Spleen (tissue), 13 donors: ENCODE measurements at places on chromosomes 7 and 10. TPM values are rescaled to one million over a fixed set of nuclear protein-coding genes. Genes with fewer than 3 reads are reported as not detected.

GRCh38 chr7:96508371-96508770 is 186.5 kb upstream of the SLC25A13 start:
- no peaks in the 10 kb centered on the region for H3K4me1 ChIP-seq
- H3K4me3 ChIP-seq = no peak overlapping the region
- H3K27me3 ChIP-seq = no peaks in the 10 kb centered on the region

GRCh38 chr7:29563590-29564495 is at the start of gene PRR15:
TSS of gene PRR15 (plus strand) at chr7:29563835. CDS start at chr7:29566330, 2,495 bp downstream.
- peaks cover 47% of the 10 kb centered on the region for H3K4me1 ChIP-seq
- H3K4me3 ChIP-seq = peak within 1 kb of the TSS; percentile 56
- no peak within 1 kb of the TSS for H3K27ac ChIP-seq
- peaks cover 76% of the 10 kb centered on the region for H3K27me3 ChIP-seq
- peak; percentile 77 for DNase-seq

DNA sequence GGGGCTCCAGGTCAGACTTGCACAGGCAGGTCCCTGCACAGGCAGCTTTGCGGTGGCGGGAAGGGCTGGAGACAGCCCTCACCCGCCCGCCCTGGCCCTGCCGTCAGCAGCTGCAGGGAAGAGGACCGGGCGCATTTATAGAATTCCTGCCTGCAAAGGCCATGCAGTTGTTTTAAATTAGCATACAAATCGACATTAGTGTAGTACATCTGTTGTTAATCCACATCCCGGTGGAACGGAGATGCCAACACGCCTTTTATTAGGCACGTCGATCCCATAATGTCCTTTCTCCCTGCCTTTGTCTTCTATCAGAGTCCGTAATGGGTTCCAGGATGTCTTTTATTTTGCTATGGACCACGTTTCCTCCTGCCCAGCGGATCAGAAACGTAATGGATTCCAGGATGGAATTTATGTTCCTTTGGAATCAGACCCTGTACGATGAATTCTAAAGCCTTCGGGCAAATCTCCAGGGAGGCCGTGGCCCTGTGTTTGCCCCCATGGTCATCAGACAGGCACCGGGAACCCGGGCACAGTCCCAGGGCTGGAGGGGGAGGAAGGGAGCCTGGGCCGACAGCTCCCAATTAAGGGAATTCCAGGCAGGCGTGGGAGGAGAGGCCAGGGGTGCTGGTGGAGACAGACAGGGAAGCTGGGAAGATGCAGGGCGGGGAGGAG is 123.9 kb downstream of the COL26A1 start:
- no peak overlapping the region for H3K4me3 ChIP-seq

DNA sequence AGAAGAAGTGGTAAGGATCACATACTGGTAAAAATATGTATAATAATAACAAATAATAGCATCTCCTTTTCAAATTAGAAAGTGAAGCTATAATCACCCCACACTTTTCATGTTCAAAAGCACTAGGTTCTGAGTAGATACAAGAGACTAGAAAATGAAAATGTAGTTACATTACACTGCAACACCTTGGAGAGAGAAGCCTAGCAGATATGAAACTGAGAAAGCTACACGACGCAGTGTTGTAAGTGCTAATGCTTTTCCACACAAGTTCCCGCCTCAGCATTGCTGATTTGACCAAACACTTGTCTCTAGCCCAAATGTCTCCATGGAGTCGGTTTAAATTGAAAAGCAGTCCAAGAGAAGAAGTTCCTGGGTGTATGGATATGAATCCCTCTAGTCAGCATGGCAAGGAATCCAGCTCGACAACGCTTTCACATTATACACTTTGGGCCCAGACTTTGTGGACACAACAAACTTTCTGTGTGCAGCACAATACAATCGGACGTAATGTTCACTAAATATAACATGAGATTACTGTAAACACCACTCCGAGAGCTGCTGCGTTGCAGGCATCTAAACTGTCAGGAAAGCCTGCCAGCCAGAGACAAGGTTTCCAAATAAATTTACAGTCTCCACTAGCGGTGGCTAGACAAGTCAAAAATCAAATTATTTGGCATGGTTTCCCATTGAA is 1.7 kb downstream of the PDE1C start:
- H3K4me1 ChIP-seq = peaks cover 10% of the 10 kb centered on the region
- H3K27me3 ChIP-seq = peaks cover 45% of the 10 kb centered on the region
- no peak for DNase-seq

DNA sequence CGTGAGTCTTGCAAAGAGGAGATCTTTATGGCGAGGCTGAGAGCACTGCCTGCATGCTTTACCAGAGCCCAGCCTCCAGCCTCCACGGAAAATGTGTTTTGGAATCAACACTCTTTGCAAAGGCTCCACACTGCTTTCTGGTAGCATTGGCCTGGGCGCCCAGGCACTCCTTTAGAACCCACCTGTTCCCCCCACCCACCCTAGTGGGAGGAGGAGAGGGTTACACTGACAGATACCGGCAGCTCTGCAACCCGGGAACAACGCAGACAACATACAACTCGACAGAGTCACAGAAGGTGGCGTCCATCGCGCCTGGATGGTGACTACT is 5.5 kb upstream of the MNX1 start:
- DNase-seq = no peak
- no peak overlapping the region for H3K4me3 ChIP-seq
- H3K4me1 ChIP-seq = peaks cover 33% of the 10 kb centered on the region
- no peaks in the 10 kb centered on the region for H3K36me3 ChIP-seq
- H3K27me3 ChIP-seq = peaks cover 94% of the 10 kb centered on the region

GRCh38 chr7:33614357-33615117 is 290.8 kb upstream of the BMPER start:
- H3K36me3 ChIP-seq = no peaks in the 10 kb centered on the region
- DNase-seq = no peak
- no peak overlapping the region for H3K4me3 ChIP-seq
- H3K27ac ChIP-seq = no peak overlapping the region
- no peaks in the 10 kb centered on the region for H3K4me1 ChIP-seq

The CYP3A7 gene
- not detected for total RNA-seq

The DMBT1 gene
- total RNA-seq = not detected

- no peaks in the 10 kb centered on the region for H3K4me1 ChIP-seq
- H3K36me3 ChIP-seq = no peaks in the 10 kb centered on the region
- H3K4me3 ChIP-seq = no peak overlapping the region
- peak; percentile 1 for DNase-seq
- H3K27me3 ChIP-seq = no peaks in the 10 kb centered on the region
Observed at GRCh38 chr10:97508342-97508741, 9.6 kb downstream of the UBTD1 start.

- DNase-seq = no peak
- no peak overlapping the region for H3K4me3 ChIP-seq
- no peaks in the 10 kb centered on the region for H3K36me3 ChIP-seq
Observed at GRCh38 chr10:2798336-2799022, 268.9 kb upstream of the PFKP start.

The ATP6V0A4 gene
- total RNA-seq = not detected

The ANKRD1 gene
- 0.13 TPM for total RNA-seq

The PLAC9 gene
- 2.0 TPM for total RNA-seq

GRCh38 chr10:103667356-103667755 is 173.9 kb downstream of the NEURL1 start:
- peaks cover 15% of the 10 kb centered on the region for H3K4me1 ChIP-seq
- no peaks in the 10 kb centered on the region for H3K36me3 ChIP-seq
- H3K27ac ChIP-seq = peak overlapping the region; percentile 70
- no peak for DNase-seq
- no peaks in the 10 kb centered on the region for H3K27me3 ChIP-seq

The MLXIPL gene
- total RNA-seq = not detected

GRCh38 chr10:74906611-74907198 is 80.3 kb downstream of the KAT6B start:
- no peak overlapping the region for H3K4me3 ChIP-seq
- H3K27ac ChIP-seq = no peak overlapping the region
- no peaks in the 10 kb centered on the region for H3K27me3 ChIP-seq
- H3K36me3 ChIP-seq = no peaks in the 10 kb centered on the region

- H3K4me1 ChIP-seq = peaks cover 4% of the 10 kb centered on the region
- H3K27me3 ChIP-seq = no peaks in the 10 kb centered on the region
- no peak for DNase-seq
- no peak overlapping the region for H3K27ac ChIP-seq
- no peaks in the 10 kb centered on the region for H3K36me3 ChIP-seq
Observed at GRCh38 chr10:61068471-61068870, 124.5 kb upstream of the RHOBTB1 start.

- peak overlapping the region; percentile 97 for H3K27ac ChIP-seq
- peak overlapping the region; percentile 51 for H3K4me3 ChIP-seq
- DNase-seq = peak; percentile 94
- peaks cover 30% of the 10 kb centered on the region for H3K4me1 ChIP-seq
Observed at GRCh38 chr7:149791-150636, 42.4 kb upstream of the FAM20C start.

DNA sequence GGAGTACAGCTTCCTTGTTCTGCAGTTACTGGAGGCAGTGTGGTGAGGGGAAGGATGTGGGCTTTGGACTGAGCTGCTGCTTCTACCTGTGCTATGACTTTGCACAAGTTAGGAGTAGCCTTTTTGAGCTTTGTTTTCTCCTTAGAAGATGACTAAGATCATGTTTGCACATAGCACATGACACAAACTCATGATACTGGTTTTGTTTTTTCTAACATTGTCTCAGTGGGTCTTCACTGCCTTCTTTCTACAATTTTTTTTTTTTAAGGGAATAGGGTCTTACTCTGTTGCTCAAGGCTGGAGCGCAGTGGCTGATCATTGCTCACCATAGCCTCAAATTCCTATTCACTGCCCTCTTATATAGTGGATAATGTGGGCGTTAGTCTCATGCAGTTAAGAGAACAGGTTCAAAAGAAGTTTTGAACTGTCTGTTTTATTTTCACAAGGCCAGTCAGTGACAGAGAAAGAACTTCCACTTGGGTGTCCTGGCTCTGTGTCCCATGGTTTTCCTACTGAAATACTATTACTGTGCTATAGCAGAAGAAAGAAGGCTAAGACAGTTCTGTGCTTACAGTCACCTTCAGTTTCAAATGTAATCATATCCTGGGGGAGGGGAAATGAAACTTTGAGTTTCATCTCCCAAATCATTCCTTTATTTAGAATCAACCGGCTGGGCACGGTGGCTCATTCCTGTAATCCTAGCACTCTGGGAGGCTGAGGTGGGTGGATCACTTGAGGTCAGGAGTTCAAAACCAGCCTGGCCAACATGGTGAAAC is 72.0 kb downstream of the KAT6B start:
- H3K4me3 ChIP-seq = no peak overlapping the region
- peak overlapping the region; percentile 59 for H3K27ac ChIP-seq
- no peak for DNase-seq
- peaks cover 48% of the 10 kb centered on the region for H3K4me1 ChIP-seq
- H3K27me3 ChIP-seq = no peaks in the 10 kb centered on the region

- no peaks in the 10 kb centered on the region for H3K27me3 ChIP-seq
- no peaks in the 10 kb centered on the region for H3K36me3 ChIP-seq
- peak; percentile 41 for DNase-seq
- H3K4me1 ChIP-seq = peaks cover 4% of the 10 kb centered on the region
Observed at GRCh38 chr10:46232666-46233065, 54.1 kb upstream of the ANTXRL start.

The TNRC18 gene
- 86.6 TPM for total RNA-seq

GRCh38 chr10:100128951-100129350 is 47.3 kb upstream of the CPN1 start:
- no peak overlapping the region for H3K4me3 ChIP-seq
- H3K4me1 ChIP-seq = no peaks in the 10 kb centered on the region
- no peak for DNase-seq
- peaks cover 26% of the 10 kb centered on the region for H3K27me3 ChIP-seq
- no peak overlapping the region for H3K27ac ChIP-seq

- H3K27ac ChIP-seq = no peak overlapping the region
- H3K4me1 ChIP-seq = no peaks in the 10 kb centered on the region
- peaks cover 79% of the 10 kb centered on the region for H3K36me3 ChIP-seq
Observed at GRCh38 chr10:103102195-103102594, 90.9 kb downstream of the NT5C2 start.

- no peak for DNase-seq
- H3K27me3 ChIP-seq = peaks cover 35% of the 10 kb centered on the region
- H3K36me3 ChIP-seq = no peaks in the 10 kb centered on the region
- H3K4me1 ChIP-seq = peaks cover 5% of the 10 kb centered on the region
- no peak overlapping the region for H3K4me3 ChIP-seq
Observed at GRCh38 chr10:1605999-1606940, 131.1 kb downstream of the ADARB2 start.

The METTL27 gene
- 1.4 TPM for total RNA-seq

The UBTD1 gene
- total RNA-seq = 12.0 TPM

DNA sequence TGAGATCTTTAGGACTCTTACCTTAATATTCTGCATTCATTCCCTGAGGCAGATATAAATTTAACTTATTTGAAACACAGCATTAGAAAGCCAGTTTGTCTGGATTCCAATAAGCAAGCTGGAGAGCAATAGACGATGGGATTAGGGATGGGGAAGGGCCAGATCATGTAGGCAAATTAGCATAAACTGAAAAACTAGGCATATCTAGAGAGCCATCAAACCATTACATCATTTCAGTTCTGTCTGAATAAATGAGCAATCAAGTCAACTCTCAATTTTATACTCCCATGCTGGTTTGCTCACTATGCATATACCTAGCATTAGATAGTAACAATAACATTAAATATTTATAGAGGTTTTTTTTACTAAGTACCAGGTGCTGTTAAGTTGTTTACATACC is 583.6 kb upstream of the LRRN3 start:
- H3K4me1 ChIP-seq = no peaks in the 10 kb centered on the region
- H3K27ac ChIP-seq = no peak overlapping the region
- no peak overlapping the region for H3K4me3 ChIP-seq

GRCh38 chr7:30975256-30975899 is 11.6 kb downstream of the GHRHR start:
- no peaks in the 10 kb centered on the region for H3K27me3 ChIP-seq
- no peak for DNase-seq
- H3K27ac ChIP-seq = no peak overlapping the region
- no peaks in the 10 kb centered on the region for H3K36me3 ChIP-seq
- no peak overlapping the region for H3K4me3 ChIP-seq

- no peaks in the 10 kb centered on the region for H3K36me3 ChIP-seq
- no peak overlapping the region for H3K4me3 ChIP-seq
- DNase-seq = no peak
- no peak overlapping the region for H3K27ac ChIP-seq
- peaks cover 6% of the 10 kb centered on the region for H3K4me1 ChIP-seq
Observed at GRCh38 chr7:138835087-138835486, 37.1 kb upstream of the ATP6V0A4 start.

The ENTPD1 gene
- 86.6 TPM for total RNA-seq

DNA sequence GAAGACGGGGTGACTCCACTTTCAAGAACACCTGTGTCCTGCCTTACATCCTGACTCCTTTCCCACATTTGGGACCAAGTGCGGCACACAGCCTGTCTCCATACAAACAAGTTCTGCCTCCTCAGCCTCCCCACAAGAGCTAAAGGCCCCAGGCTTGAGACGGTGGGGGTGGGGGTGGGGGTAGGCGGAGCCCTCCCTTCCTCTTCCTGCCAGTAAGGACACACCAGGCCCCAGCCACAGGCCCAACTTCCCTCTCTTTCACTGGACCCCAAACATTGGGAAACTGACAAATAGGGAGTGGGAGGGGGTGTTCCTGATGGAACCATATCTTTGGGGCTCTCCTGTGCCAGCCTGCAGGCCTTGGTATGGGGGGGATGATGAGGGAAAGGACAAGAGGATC is 4.6 kb downstream of the CDK5 start:
- H3K36me3 ChIP-seq = no peaks in the 10 kb centered on the region
- no peak overlapping the region for H3K4me3 ChIP-seq
- peak overlapping the region; percentile 37 for H3K27ac ChIP-seq
- no peak for DNase-seq
- peaks cover 16% of the 10 kb centered on the region for H3K27me3 ChIP-seq

GRCh38 chr10:129973674-129974059 is 9.6 kb upstream of the EBF3 start:
- H3K27ac ChIP-seq = no peak overlapping the region
- peak; percentile 37 for DNase-seq
- peaks cover 38% of the 10 kb centered on the region for H3K4me1 ChIP-seq

The ZNF853 gene
- 4.4 TPM for total RNA-seq
